Kidney (tissue), 22 donors: ENCODE measurements at places on chromosomes 3 and 15.

DNA sequence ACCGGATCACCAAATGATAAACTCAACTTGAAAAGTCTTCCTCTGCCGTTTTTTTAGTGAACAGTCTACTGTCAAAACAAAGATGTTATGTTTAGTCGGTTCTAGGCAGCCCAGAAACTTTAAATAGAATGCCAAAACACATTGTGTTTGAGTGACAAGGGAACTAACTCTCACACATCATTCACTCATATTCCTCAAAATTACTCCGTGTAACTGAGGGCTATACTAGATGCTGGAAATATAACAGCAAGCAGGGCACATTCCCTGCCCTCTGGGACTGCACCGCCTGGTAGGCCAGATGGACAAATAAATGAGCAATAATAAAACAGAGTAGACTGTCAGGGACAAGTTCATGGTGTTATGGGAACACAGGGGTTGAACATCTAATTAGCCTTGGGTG lies 251.4 kb downstream of the MAGI1 start:
- no peaks in the 10 kb centered on the region for H3K36me3 ChIP-seq
- peaks cover 3% of the 10 kb centered on the region for H3K4me1 ChIP-seq
- H3K27ac ChIP-seq: peak overlapping the region; percentile 14
- DNase-seq: no peak
- H3K27me3 ChIP-seq: no peaks in the 10 kb centered on the region
- H3K4me3 ChIP-seq: no peak overlapping the region

GRCh38 chr3:125591116-125591760 lies 4.1 kb downstream of the OSBPL11 start:
- H3K27ac ChIP-seq: no peak overlapping the region
- no peaks in the 10 kb centered on the region for H3K27me3 ChIP-seq
- peaks cover 8% of the 10 kb centered on the region for H3K4me1 ChIP-seq

GRCh38 chr3:131976448-131976847 lies 58.4 kb downstream of the CPNE4 start:
- no peak overlapping the region for H3K4me3 ChIP-seq
- no peaks in the 10 kb centered on the region for H3K36me3 ChIP-seq

DNA sequence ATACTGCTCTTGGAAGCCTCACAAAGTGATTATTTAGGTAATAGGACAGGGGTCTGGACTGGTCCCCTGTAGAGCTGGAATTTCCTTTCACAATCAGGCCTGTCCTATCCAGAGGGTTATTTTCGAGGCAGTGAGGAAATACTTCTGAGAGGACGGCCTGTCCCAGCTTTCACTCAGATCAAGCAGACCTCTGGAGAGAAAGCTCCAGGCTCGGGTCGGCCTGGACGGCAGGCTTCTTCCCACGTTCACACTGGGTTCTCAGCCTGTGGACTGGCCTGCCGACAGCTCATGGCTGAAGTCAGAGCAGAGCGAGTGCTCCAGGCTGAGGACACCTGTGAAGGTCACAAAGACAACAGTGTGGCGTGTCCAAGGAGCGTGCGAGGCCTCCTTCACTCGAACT lies 405.3 kb downstream of the VPS13C start:
- no peaks in the 10 kb centered on the region for H3K27me3 ChIP-seq
- no peak for DNase-seq
- H3K4me3 ChIP-seq: no peak overlapping the region
- H3K36me3 ChIP-seq: no peaks in the 10 kb centered on the region
- H3K4me1 ChIP-seq: no peaks in the 10 kb centered on the region
- H3K27ac ChIP-seq: no peak overlapping the region

DNA sequence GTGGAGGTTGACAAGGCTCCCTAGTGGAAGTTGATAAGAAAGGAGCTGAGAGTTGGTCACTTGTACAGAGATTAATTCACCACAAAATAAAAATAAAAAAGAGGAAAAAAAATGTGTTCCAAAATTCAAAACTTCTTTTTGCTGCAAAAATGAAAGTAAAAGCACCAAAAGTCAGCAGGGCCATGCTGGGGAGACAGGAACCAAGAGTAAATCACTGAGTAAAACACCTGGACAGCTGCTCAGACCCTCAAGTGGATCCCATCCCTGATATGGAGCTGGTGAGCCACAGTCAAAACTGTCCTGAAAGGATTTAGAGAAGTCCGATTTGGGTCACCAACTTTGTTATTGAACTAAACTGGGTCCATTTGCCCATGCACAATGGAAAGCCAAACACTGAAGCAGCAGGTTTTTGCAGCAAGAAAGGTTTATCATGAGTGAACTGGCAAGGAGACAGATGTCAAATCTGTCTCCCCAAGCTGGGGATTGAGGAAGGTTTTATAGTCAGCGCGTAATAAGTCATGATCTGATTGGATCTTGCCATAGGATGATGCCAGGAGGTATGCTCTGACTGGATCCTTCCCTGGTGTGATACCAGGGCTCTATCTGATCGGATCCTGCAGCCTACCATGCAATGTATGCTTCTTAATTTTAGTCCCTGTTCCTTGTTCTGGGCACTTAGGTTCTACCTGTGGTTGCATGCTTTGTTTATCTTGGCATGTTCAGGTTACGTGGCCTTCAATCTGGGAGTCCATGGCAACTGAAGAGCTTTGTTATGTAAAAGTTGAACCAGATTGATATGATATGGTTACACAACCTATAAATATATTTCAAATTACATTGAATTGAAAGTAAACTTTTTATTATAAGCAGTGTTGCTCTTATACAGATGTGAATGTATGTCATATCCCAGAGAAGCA lies 313.2 kb downstream of the POLQ start:
- no peaks in the 10 kb centered on the region for H3K4me1 ChIP-seq
- no peaks in the 10 kb centered on the region for H3K36me3 ChIP-seq
- DNase-seq: no peak
- H3K27me3 ChIP-seq: no peaks in the 10 kb centered on the region
- H3K4me3 ChIP-seq: no peak overlapping the region
